ENCODE measurements at places on chromosomes 13 and 19. TPM values are rescaled to one million over a fixed set of nuclear protein-coding genes. Genes with fewer than 3 reads are reported as not detected.
A peak's percentile ranks its signal among the peaks of the same experiment; 100 is the strongest.

DNA sequence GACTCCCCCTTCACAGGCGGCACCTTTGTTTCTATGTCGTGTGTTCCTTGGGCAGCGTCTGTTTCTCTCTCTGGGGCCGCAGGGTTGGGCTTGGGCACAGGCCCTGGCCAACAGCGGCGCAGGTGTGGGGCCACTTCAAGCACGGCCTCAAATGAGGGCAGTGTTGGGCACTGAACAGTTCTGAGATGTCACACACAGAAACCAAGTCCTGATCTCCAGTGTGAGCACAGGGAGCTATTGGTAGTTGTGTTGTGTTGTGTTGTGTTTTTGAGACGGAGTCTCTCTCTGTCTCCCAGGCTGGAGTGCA lies 42.7 kb downstream of the GATAD2A start:
- no peak for DNase-seq

- peak; percentile 69 for DNase-seq
These were observed at the start of gene ZNF880 for GRCh38 chr19:52369559-52370340. Gene ZNF880, plus strand, starts transcription at chr19:52369923. Its CDS starts 43 bp downstream, at chr19:52369966.

DNA sequence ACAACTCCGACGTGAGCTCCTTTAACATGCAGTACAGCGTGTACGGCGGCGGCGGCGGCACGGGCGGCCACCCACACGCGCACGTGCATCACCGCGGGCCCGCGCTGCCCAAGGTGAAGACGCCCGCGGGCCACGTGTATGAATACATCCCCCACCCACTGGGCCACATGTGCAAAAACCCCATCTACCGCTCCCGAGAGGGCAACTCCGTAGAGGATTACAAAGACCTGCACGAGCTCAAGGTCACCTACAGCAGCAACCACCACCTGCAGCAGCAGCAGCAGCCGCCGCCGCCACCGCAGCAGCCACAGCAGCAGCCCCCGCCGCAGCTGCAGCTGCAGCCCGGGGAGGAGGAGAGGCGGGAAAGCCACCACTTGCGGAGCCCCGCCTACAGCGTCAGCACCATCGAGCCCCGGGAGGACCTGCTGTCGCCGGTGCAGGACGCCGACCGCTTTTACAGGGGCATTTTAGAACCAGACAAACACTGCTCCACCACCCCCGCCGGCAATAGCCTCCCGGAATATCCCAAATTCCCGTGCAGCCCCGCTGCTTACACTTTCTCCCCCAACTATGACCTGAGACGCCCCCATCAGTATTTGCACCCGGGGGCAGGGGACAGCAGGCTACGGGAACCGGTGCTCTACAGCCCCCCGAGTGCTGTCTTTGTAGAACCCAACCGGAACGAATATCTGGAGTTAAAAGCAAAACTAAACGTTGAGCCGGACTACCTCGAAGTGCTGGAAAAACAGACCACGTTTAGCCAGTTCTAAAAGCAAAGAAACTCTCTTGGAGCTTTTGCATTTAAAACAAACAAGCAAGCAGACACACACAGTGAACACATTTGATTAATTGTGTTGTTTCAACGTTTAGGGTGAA lies 6.6 kb downstream of the SLITRK5 start:
- DNase-seq = no peak

NLRP11 gene
- not detected for total RNA-seq

GRCh38 chr19:18158467-18158866 lies 5.5 kb downstream of the PIK3R2 start:
- no peak for DNase-seq

- no peak for DNase-seq
These were observed 12.1 kb downstream of the GPR18 start for GRCh38 chr13:99246100-99246499.

GRCh38 chr19:6707658-6708018 lies 12.8 kb downstream of the C3 start:
- no peak for DNase-seq

GRCh38 chr13:108426893-108427292 lies 157.4 kb downstream of the TNFSF13B start:
- no peak for DNase-seq

SPHK2 gene
- 3.4 TPM for total RNA-seq

CEACAM16 gene
- total RNA-seq = not detected

- DNase-seq = no peak
These were observed 38.6 kb upstream of the TSHZ3 start for GRCh38 chr19:31387717-31388301.

GRCh38 chr19:51251468-51251820 lies 564 bp downstream of the SIGLECL1 start:
- DNase-seq = no peak

DNA sequence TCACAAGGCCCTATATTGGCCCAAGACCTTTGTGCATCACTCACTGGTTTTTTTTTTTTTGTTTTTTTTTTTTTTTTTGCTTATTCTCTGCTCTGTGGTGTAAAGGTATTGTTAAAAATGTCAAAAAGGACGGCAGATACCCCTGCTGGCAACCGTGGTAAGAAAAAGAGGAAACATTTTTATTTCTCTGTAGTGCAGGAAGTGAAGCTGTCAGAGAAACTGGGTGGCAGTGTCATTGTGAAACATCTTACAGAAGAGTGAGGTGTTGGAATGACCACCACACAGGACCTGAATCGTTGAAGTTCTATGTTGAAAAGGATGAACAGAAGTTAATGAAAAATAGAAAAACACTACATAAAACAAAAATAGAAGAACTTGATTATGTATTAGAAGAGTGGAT lies 346.4 kb downstream of the FGF9 start:
- no peak for DNase-seq

BRCA2 gene
- 0.53 TPM for total RNA-seq

LACC1 gene
- total RNA-seq = 6.1 TPM

GRCh38 chr13:99289674-99290337 lies 17.4 kb downstream of the GPR183 start:
- DNase-seq = no peak

ZNF99 gene
- not detected for total RNA-seq

GRCh38 chr19:10124429-10124828 lies 4.7 kb upstream of the EIF3G start:
- DNase-seq = no peak

NCR1 gene
- total RNA-seq = not detected

DNA sequence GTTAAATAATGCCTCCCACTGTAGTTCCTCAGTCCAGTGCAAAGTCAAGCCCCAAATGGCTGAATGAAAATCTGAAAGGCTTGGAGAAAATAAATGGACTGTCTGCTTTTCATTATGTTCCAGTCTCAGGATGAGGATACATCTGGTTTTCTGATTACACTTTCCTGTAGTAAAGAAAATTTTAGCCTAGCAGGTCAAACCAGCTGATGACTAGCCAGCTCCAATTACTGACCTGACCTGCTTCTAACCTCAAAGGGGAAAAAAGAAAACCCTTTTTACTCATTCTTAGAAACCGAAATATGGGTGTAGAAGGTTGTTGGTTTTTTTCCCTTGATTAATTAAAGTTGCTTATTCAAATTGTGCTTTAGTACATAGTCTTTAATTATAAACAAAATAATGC lies 418.4 kb downstream of the EFNB2 start:
- DNase-seq = peak; percentile 62
